ENCODE measurements at places on chromosomes 5 and 9.

GRCh38 chr5:180832638-180833068 lies 28.4 kb downstream of the ZFP62 start:
- H3K27me3 ChIP-seq = no peaks in the 10 kb centered on the region
- peaks cover 15% of the 10 kb centered on the region for H3K4me1 ChIP-seq
- DNase-seq = no peak
- H3K4me3 ChIP-seq = peak overlapping the region; percentile 91
- H3K36me3 ChIP-seq = peaks cover 11% of the 10 kb centered on the region
- peak overlapping the region; percentile 98 for H3K27ac ChIP-seq

DNA sequence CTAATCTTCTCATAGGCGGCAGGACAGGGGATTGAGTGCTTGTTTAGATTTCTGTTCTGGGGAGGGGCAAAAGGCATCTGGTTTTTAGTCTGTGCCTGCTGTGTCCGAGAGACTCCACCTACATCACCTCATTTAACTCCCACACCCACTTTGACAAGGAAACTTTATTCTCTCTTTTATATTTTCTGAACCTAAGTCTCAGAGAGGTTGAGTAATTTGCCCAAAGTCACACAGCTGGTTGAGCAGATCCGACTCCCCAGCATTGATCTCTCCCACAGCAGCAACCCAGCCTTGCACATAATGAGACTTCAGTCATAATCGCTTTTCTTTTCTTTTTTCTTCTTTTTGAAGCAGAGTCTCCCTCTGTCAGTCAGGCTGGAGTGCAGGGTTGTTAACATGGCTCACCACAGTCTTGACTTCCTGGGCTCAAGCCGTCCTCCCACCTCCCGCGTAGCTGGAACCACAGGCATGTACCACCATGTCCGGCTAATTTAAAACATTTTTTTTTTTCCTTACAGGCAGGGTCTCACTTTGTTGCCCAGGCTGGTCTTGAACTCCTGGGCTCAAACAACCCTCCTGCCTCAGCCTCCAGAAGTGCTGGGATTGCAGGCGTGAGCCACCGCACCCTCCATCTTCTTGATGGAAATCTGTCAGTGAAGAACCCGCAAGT lies 36.5 kb upstream of the ANKRD33B start:
- peaks cover 6% of the 10 kb centered on the region for H3K4me1 ChIP-seq
- H3K27ac ChIP-seq = no peak overlapping the region
- no peak overlapping the region for H3K4me3 ChIP-seq
- no peaks in the 10 kb centered on the region for H3K36me3 ChIP-seq

- H3K27me3 ChIP-seq = no peaks in the 10 kb centered on the region
- peak overlapping the region; percentile 84 for H3K27ac ChIP-seq
- H3K4me1 ChIP-seq = peaks cover 66% of the 10 kb centered on the region
- DNase-seq = peak; percentile 46
Measured at GRCh38 chr5:77305956-77306355, 95.5 kb downstream of the PDE8B start.

DNA sequence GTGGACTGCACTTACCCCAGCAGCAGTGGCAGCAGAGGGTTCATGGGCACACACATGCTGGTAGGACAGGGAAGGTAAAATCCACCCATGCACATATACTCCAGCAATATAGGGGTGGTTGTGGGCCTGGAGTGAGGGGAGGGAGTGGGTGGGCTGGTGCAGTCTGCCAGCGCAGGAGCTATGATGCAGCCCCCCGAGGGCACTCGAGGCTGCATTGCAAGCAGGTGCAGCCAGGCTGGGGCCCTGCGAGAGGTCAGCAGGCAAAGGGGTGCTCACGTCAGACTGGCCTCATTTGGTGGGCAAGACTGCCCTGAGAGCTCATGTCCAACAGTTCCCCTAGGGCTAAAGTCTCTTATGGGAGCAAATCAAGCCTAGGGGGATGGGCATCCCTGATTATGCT lies 32.4 kb upstream of the PCDHA1 start:
- no peak for DNase-seq
- no peaks in the 10 kb centered on the region for H3K36me3 ChIP-seq
- no peaks in the 10 kb centered on the region for H3K4me1 ChIP-seq
- H3K4me3 ChIP-seq = no peak overlapping the region

GRCh38 chr9:123421186-123421585 lies 65.2 kb downstream of the CRB2 start:
- peaks cover 5% of the 10 kb centered on the region for H3K36me3 ChIP-seq
- H3K4me1 ChIP-seq = no peaks in the 10 kb centered on the region
- no peak overlapping the region for H3K27ac ChIP-seq
- no peaks in the 10 kb centered on the region for H3K27me3 ChIP-seq

Measured in thoracic aorta (tissue), 2 donors.